ENCODE measurements at places on chromosomes 6 and 20.

DNA sequence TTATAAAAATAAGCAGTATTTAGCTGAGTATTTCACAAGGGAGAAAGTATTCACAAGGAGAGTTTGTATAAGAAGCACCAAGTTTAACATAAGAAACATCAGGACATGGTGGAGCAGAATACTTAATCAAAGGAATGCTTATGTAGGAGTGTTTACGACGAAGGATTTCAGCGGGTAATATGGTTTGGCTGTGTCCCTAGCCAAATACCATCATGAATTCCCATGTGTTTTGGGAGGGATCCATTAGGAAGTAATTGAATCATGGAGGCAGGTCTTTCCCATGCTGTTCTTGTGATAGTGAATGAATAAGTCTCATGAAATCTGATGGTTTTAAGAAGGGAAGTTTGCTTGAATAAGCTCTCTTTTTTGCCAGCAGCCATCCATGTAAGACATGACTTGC is 1099.1 kb upstream of the ADGRB3 start:
- no peak for DNase-seq

DNA sequence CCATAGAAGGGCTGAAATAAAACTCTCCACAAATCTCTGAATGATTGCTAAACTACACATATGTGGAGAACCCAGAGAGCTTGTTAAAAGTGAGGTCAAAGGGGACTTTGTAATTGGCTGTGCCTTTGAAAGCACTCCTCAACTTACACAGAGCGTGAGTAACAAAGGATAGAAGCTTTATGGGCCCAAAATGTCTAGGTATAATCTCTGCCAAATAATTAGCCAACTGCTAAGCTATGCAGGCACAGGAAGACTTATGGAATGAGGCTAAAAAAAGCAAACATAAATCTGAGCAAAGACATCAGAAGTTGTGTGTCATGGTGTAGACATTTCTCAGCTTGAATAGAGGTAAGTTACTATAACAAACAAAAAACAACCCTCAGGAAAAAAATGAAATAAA is 23.3 kb upstream of the UST start:
- no peak for DNase-seq

DNA sequence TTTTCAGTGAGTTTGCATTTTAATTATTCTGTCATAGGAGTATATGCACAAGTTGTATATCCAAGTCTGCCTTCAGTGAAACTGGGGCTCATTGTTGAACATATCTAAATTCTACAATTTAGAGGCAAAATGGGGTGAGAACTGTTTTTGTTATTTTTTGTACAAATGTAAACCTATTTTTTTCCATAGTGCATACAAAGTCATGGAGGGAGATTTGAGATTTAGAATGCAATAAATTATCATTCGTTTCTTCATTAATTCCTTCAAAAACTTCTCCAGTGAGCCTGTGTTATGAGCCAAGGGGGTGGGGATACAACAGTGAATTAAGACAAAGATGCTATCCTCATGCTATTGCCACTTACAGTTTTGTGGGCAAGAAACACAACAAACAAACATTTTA is 29.8 kb upstream of the RHAG start:
- no peak for DNase-seq

GRCh38 chr20:59020938-59021551 is 1.8 kb downstream of the TUBB1 start:
- no peak for DNase-seq

GRCh38 chr6:107977283-107977682 is 19.3 kb upstream of the SEC63 start:
- DNase-seq: no peak

- no peak for DNase-seq
Observed at GRCh38 chr6:68173616-68174015, 461.5 kb upstream of the ADGRB3 start.

- no peak for DNase-seq
Observed at GRCh38 chr6:36979347-36979742, 6.7 kb downstream of the MTCH1 start.

- no peak for DNase-seq
Observed at GRCh38 chr20:1895674-1896483, 672 bp downstream of the SIRPA start.

- DNase-seq: no peak
Observed at GRCh38 chr6:31837369-31838113, 10.0 kb downstream of the HSPA1B start.

GRCh38 chr6:136371959-136372358 is 82.3 kb upstream of the BCLAF1 start:
- no peak for DNase-seq

GRCh38 chr6:24122139-24122538 is 3.9 kb upstream of the NRSN1 start:
- no peak for DNase-seq

DNA sequence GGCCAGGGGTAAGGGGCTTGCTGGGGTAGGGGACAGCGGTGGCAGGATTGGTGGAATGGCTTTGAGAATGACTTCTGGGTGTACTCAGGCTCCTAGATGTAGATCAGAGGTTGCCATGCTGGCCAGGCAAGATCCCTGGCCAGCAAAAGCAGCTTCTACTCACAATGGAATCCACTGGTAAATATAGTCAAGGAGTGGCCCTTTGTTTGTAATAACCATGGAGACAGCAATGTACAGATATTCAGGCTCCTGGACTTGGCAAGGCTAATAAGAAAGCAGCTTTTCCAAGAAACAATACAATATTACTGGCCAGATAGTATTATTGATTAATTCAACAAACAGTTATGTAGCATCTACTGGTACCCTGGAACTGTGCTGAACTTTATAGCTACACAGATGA is 37.9 kb downstream of the CDH26 start:
- DNase-seq: no peak
